ENCODE measurements at places on chromosomes 1 and 21.

- no peak for DNase-seq
Measured at GRCh38 chr1:225995919-225996864, 3.0 kb downstream of the SDE2 start.

DNA sequence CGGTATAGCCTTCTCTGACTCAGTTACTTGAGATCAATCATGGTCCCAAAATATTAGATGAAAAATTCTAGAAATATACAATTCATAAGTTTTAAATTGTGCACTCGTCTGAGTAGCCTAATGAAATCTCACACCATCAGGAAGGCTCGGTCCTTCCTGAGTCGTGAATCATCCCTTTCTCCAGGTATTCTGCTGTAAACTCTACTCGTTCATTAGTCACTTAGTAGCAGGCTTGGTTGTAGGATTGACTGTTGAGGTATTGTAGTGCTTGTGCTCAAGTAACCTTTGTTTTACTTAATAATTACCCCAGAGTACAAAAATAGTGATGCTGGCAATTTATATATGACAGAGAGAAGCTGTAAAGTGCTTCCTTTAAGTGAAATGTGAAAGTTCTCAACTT, 238.7 kb downstream of the OLFM3 start:
- DNase-seq = no peak

DNA sequence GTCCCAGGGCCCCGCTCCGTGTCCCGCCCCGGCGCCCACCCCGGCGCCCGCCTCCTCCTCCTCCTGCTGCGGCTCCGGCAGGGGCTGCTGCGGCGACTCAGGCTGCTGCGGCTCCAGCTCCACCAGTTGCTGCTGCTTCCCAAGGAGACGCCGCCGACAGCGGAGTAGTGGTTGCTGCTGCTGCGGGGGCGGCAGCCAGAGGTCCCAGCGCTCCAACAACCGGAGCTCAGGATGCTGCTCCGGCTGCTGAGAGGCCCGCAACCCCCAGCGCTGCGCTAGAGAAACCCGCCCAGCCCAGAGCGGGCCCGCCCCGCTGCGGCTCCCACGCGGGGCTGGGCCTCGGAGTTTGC, 1.1 kb downstream of the CRCT1 start:
- no peak for DNase-seq

GRCh38 chr1:213231795-213232231, 180.8 kb downstream of the RPS6KC1 start:
- DNase-seq = no peak

- DNase-seq = no peak
Measured at GRCh38 chr1:52192436-52192835, 50.5 kb downstream of the ZFYVE9 start.

DNA sequence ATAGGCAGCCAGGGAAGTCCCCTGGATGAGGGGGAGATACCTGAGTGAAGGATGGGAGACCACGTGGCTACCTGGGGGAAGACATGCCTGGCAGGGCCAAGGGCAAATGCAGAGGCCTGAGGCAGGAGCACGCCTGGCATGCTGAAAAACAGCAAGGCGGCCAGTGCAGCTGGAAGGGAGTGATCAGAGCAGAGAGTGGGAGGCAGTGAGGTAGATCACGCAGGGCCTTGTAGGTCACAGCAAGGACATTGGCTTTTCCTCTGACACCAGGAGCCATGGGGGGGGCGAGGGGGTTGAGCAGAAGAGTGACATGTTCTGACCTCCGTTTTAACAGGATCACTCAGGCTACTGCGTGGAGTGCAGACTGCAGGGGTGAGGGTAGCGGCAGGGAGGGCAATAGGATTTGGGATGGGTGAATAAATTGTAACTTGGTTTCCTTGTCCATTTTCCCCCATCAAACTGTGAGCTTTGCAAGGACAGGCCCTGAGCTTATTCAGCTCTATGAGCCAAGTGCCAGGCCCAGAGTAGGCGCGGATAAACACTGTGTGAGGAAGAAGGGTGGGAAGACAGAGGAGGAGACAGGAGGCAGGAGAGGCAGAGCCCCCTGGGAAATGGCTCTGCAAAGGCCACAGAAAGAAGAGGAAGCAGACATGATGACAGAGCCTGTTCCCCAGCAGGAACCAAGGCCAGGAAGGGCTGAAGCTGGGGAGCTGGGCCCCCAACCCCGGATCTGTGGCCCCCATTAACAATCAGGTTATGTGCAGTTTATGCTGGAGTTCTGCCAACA, 16.6 kb downstream of the IFI6 start:
- DNase-seq = no peak

All from stimulated activated CD8-positive, alpha-beta memory T cell treated with anti-CD3 and anti-CD28 coated beads, Interleukin-2, amount 100 ng/mL, for 1 hour (primary cell).